Stimulated activated CD4-positive, alpha-beta T cell treated with anti-CD3 and anti-CD28 coated beads, Interleukin-1b, Interleukin-23, amount 100 ng/mL, for 1 hour (primary cell): ENCODE measurements at places on chromosomes 2 and 18.

- no peak for DNase-seq
Observed at GRCh38 chr18:74836296-74837139, 238.8 kb downstream of the ZNF407 start.

DNA sequence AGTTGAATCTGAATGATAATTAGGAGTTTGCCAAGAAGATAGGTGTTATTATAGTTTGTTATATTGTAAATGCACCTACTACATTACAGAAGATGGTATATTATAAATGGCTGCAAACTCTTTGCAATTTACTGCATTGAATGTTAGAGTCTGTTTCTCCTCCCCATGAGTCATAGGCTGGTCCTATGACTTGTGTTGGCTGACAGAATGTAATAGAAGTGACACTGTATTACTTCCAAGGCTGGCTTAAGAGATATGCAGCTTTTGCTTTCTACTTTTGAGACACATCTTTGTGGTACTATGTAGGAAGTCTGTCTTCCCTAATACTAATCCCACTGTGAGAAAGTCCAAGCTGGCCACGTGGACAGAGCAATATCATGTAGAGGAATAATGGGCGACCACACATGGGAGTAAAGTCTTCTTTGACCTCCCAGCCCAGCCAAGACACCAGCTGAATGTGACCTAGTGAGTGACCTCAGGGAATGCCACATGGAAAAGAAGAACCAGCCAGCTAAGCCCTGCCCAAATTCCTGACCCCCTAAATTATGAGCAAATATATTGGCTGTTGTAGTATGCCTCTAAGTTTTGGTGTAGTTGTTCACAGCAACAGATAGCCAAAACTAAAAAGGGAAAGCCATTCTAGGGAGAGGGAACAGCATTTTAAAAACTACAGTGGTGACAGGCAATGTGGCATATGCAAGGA lies 6.8 kb upstream of the DDX1 start:
- no peak for DNase-seq

DNA sequence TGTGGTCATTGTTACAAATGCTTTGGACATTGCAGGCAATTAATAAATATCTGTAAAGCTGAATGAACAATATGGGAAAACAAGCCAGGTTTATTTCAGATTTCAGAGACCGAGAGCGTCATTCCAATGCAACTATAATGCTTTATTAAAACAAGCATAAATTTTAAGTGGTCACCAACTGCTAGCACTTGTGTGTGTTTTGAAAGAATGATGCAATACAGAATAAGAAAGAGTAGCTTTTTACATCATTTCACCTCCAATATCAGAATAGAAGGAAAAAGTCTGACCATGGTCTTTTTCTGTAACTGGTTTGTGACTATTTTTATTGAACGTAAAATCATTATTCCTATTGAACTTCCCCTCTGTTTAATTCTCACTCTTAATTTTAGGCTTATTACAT lies 7.6 kb downstream of the CTAGE1 start:
- no peak for DNase-seq

GRCh38 chr2:164773635-164774034 lies 68.0 kb downstream of the COBLL1 start:
- no peak for DNase-seq

- DNase-seq = no peak
Observed at GRCh38 chr2:6294791-6295190, 570.9 kb downstream of the CMPK2 start.

- DNase-seq = no peak
Observed at GRCh38 chr18:62341473-62341872, 16.4 kb downstream of the TNFRSF11A start.
